ENCODE measurements at places on chromosomes 1 and 21.

- DNase-seq = no peak
Observed at GRCh38 chr1:61446531-61446991, 278.4 kb downstream of the TM2D1 start.

DNA sequence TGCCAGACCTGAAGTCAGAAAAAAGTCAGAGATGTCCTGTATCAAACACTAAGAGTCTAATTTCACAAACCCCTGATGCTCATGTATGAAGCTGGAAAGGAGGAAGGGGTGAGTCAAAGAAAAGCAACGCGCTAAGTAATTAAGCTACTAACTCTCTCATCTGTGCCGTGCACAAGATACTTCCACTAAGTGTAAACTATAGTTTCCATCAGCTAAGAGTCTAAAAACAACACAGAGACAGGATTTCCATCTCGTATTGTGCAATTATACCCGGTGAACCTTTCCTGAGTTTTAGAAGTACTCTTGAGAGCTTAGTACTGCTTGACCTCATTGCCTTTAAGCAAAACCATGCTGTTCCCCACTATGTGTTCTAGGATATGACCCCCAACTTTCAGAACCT lies 19.0 kb downstream of the DNALI1 start:
- DNase-seq = no peak

- no peak for DNase-seq
Observed at GRCh38 chr1:70290218-70290617, 64.3 kb downstream of the ANKRD13C start.

- no peak for DNase-seq
Observed at GRCh38 chr1:231951374-231951773, 324.8 kb downstream of the DISC1 start.

DNA sequence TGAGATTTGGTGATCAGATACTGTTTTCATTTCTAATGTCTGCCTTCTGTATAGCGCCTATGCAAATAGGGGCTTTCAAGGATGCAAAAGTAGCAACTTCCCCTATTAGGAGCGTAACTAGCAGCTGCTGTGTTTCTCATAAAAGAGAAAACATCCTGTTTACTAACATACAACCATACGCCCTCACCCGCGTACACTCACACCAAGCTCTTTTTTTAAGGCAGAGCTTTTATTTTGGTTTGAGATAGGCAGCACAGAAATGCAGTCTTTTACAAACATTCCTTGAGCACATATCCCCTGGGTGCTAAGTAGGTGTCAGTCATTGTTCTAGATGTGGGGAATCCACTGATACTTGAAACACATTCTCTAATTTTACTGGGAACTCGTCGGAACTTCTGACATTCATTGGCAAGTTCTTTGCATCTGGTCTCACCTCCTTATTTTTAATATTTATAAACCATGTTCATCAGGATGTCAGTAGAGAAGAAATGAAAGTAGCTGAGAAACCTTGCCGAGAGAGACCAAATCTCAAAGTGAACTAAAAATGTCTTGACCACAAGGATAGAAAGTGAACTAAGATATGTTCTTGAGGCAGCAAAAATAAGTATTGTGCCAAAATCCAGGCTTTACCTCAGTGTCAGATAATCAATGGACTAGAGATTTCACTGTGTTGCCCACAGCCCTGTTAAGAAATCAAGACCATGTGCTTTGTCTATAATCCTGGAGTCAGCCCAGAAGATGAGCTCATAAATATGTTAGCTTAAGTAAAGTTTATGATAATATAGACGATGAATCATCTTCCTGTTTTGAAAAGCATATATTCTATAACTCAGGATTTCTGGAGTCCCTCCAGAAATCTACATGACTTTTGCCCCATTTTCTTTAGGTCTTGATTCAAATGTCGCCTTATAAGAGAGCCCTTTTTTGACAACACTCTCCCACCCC lies 350.9 kb downstream of the ST6GALNAC3 start:
- DNase-seq = no peak

DNA sequence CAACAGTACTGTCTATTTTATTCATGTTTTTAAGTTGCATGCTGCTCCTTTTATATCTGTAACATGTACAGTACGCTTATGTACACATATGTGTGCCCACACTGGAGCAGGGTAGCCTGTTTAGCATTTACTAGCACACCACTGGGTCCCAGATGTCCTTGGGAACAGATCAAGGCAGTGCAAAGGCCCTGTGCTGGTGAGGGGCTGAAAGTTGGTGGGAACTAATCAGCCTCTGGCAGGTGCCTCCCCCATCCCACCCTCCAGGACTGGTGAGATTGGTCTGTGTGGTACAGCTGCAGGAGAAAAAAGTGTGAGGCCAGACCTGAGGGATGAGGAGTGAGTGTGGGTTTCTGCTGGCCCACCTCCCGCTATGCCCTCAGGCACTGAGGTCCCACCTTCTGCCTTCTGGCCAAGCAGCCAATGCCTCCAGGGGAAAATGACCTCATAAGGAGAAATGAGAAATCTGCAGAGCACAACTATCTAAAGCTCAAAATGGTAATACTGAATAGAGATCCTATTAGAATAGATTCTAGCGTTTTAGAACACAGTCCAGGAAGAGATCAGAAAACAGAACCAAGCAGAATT lies 58.9 kb downstream of the POFUT2 start:
- DNase-seq = no peak

GRCh38 chr1:203271962-203272632 lies 33.2 kb upstream of the BTG2 start:
- DNase-seq = no peak

- DNase-seq = no peak
Observed at GRCh38 chr1:155015527-155016230, 13.1 kb downstream of the ZBTB7B start.

DNA sequence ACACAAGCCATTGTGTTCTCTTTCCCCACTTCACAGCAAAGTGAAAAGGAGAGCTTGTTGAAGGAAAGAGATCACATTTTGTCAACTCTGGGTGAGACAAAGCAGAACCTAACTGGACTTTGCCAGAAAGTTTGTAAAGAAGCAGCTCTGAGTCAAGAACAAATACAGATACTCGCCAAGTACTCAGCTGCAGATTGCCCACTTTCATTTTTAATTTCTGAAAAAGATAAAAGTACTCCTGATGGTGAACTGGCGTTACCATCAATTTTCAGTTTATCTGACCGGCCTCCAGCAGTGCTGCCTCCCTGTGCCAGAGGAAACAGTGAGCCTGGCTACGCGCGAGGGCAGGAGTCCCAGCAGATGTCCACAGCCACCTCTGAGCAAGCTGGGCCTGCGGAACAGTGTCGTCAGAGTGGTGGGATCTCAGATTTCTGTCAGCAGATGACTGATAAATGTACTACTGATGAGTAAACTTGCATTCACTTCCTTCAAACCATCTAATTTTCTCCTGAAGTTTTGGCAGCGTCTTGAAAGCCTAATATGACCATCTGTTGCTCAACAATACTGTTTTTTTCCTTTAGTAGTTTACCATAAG lies 43.7 kb downstream of the BACH1 start:
- no peak for DNase-seq

All from activated CD4-positive, alpha-beta T cell treated with anti-CD3 and anti-CD28 coated beads, Interleukin-2, amount 50 U/mL, for 1 hour (primary cell).